NCI-H2171 (cell line): ENCODE measurements at places on chromosomes 2 and 18.

GRCh38 chr2:75503048-75503607 lies 57.6 kb downstream of the EVA1A start:
- no peak for DNase-seq

- DNase-seq, result no peak
Observed at GRCh38 chr2:134335601-134336000, 81.7 kb downstream of the MGAT5 start.

DNA sequence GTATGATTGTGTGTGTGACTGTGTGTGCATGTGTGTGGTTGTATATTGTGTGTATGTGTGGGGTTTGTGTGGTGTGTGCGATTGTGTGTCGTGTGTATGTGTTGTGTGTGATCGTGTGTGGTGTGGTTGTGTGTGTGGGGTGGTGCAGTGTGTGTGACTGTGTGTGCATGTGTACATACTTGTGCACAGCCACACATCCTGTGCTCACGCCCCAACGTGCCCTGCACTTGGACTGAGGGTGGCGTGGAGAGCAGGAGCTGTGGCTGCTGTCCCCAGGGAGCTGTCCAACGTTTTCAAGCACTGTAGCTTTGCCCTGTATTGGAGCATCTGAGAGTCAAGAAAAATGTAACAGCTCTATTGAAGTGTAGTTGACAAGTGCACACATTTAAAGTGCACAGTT lies 243.2 kb upstream of the HDAC4 start:
- no peak for DNase-seq

DNA sequence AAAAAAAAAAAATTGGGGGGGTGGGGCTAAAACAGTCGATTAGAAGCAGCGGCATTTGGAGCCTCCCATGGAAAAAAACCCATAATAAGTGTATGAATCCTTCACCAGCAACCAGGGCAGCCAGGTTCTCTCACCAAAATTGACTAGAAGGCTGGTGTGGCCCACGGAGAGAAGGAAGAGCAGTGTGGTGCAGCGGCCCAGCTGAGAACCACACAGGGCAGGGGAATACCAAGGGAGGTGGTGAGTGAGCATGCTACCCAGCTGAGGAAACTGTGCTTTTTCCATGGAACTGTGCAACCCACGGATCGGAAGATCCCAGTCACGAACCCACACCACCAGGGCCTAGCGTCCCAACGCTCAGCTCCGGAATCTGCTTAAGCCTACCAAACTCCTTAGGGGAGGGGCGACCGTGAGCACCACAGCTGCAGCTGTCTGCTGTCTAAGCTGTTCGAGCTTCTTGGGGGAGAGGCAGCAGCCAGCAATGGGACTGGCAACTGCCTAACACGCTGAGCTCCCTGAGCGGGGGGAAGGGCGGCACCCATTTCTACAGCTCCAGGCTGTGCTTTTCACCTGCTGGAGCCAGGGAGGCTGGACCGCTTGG lies 1037.2 kb upstream of the ACVR2A start:
- no peak for DNase-seq

GRCh38 chr2:68253219-68254068 lies 1.1 kb upstream of the PPP3R1 start:
- no peak for DNase-seq

DNA sequence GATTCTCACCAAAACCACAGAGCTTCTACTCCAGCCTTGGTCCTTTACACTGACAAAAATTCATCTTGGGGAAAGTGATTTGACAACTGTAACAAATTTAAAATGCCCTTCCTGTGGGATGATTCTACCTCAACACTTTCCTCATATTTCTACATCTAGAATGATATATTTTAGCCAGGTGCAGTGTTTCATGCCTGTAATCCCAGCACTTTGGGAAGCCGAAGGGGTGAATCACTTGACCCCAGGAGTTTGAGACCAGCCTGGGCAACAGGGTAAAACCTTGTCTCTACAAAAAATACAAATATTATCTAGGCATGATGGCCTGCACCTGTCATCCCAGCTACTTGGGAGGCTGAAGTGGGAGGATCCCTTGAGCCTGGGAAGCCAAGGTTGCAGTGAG lies 408.6 kb downstream of the CDH7 start:
- DNase-seq, result no peak

- no peak for DNase-seq
Observed at GRCh38 chr18:11823545-11823944, 27.7 kb upstream of the CHMP1B start.

GRCh38 chr2:239392072-239392357 lies 8.8 kb downstream of the HDAC4 start:
- DNase-seq, result no peak

- DNase-seq, result no peak
Observed at GRCh38 chr2:120933693-120934573, 198.3 kb downstream of the GLI2 start.
